Effector memory CD4-positive, alpha-beta T cell (primary cell): ENCODE measurements at places on chromosomes 12 and 14.

GRCh38 chr14:52380294-52380693 lies 66.2 kb downstream of the PTGER2 start:
- DNase-seq = no peak

DNA sequence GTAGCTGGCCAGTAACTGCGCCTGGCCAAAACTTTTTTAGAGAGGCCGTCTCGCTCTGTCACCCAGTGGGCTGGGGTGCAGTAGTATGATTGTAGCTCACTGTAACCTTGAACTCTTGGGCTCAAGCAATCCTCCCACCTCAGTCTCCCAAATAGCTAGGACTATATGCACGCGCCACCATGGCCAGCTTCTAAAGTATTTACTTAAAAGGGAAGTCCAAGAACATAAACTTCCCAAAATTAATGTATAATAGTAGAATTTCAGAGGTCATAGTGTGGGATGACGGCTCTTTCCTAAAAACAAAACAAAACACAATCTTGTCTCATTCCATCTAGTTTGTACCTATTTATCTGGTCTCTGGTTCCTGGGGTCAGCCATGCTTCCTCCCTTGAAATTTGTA lies 42.2 kb upstream of the FOS start:
- DNase-seq = no peak

GRCh38 chr12:116320791-116321217 lies 43.3 kb upstream of the MED13L start:
- no peak for DNase-seq

- no peak for DNase-seq
Measured at GRCh38 chr12:16610743-16611142, 4.8 kb upstream of the LMO3 start.

GRCh38 chr14:58501214-58501816 lies 73.8 kb downstream of the KIAA0586 start:
- no peak for DNase-seq

DNA sequence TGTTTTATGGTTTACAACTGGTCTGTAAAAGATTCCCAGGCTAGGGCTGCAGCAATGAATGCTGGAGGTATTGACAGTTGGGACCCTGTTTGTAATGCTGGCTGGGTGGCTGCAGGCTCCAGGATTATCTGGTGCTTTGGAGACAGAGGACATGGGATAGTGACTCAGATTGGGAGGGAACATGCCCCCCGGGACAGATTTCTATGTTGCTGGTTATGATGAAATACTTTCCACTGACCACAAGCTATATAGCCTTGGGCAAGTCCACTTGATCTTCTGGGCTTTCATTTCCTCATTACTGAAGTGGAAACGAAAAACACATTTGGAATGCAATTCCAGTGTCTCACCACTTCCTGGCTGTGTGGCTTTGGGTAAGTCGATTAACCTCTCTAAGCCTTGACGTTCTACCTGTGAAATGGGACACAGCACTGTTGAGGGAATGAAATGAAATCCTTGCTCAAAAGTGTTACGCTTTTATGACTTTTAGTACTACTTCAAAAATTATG lies 6.3 kb upstream of the TPCN1 start:
- DNase-seq = no peak

- DNase-seq = no peak
Measured at GRCh38 chr14:104864267-104865080, 594 bp upstream of the CEP170B start.

DNA sequence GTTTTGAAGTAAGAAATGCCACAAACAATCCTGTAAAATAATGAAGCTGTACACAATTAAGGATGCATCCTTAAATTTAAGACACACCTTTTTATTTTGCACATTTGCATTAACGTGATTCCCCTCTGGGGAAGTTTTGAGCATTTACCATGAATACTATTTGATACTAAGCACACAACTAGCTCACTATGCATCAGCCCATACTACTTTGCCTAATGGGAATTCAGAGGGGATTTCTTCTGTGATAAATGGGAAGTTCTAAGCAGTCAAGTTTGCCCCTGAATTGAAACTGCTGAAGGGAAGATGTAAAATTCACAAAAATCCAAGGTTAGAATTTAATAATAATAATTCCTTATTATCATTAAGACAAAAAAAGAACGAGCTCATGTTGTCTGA lies 27.4 kb downstream of the SINHCAF start:
- DNase-seq = no peak
